Left ventricle myocardium inferior (tissue), 1 donor: ENCODE measurements at places on chromosomes 6 and 20. TPM values are rescaled to one million over a fixed set of nuclear protein-coding genes. Genes with fewer than 3 reads are reported as not detected.

BPIFB4 gene
- not detected for total RNA-seq

PACSIN1 gene
- total RNA-seq, result 15.2 TPM

GRCh38 chr6:6469074-6469473 is 119.4 kb upstream of the LY86 start:
- H3K4me1 ChIP-seq, result no peaks in the 10 kb centered on the region
- H3K36me3 ChIP-seq, result no peaks in the 10 kb centered on the region
- H3K4me3 ChIP-seq, result no peak overlapping the region
- no peak for DNase-seq
- no peak overlapping the region for H3K27ac ChIP-seq

GRCh38 chr6:163356324-163356723 is 58.2 kb upstream of the QKI start:
- peak overlapping the region; percentile 46 for H3K4me3 ChIP-seq
- no peaks in the 10 kb centered on the region for H3K36me3 ChIP-seq
- peak overlapping the region; percentile 87 for H3K27ac ChIP-seq
- H3K27me3 ChIP-seq, result no peaks in the 10 kb centered on the region
- DNase-seq, result peak; percentile 66
- peaks cover 31% of the 10 kb centered on the region for H3K4me1 ChIP-seq

DNA sequence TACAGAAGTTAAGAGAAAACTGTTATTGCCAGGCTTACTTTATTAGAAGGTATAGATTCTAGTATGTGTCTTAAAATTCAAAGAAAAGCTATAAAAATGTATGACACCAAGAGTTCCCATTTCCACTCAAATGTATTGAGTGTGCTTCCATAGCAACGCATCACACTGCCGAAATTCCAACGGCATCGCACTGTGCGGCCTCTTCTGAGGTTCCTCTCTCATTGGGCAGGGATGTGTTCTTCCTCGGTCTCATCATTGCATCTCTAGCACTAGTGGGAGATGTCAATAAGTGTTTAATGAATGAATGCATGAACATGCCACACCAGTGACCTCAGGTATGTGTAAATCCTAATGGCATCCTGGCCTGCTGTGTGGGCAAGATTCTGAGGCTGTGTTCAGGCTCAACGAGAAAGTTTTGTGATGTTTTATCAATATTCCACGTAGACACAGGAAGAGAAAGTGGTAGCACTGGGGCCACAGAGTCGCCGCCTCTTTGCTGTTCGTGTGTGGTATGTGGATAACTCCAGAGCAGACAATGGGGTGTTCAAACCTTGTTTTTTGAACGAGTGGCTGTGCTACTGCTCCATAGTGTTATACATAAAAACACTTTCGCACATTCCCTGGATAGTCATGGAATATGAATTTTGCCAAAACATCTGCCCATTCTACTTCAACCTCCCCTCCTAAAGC is 171.6 kb downstream of the ADGB start:
- H3K27me3 ChIP-seq, result no peaks in the 10 kb centered on the region
- peak overlapping the region; percentile 75 for H3K27ac ChIP-seq
- DNase-seq, result no peak
- H3K4me1 ChIP-seq, result peaks cover 4% of the 10 kb centered on the region
